ENCODE measurements at places on chromosomes 1 and 21.

GRCh38 chr1:117583247-117583646 lies 22.6 kb upstream of the TENT5C start:
- DNase-seq: no peak

GRCh38 chr1:960363-961131 lies at the start of gene KLHL17:
Gene KLHL17 (plus strand): TSS chr1:960584. CDS start chr1:960694, 110 bp downstream.
- peak; percentile 91 for DNase-seq

GRCh38 chr1:241237873-241238272 lies 119.1 kb downstream of the RGS7 start:
- no peak for DNase-seq

DNA sequence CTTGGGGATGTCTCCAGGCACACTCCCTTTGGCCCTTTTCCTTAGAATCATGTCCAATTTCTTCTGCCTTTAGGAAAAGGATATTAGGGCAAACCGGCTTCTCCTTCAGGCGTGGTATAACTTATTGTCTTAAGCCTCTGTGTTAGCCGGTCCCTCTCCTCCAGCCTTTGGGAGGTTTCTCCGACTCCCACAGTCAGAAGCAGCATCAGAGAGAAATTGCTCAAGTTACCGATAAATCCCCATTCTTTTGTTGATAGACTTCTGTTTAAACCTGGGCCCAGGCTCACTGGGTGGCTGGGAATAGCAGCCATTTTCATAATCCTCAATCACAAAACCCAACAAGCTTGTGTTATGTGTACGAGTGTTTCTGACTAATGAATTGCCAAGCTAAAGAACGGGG lies 85.4 kb upstream of the KAZN start:
- DNase-seq: no peak

GRCh38 chr1:229643996-229644745 lies 18.1 kb downstream of the URB2 start:
- DNase-seq: no peak

Measured in activated T-cell treated with anti-CD3 and anti-CD28 coated beads, Interleukin-2, amount 50 U/mL, for 72 hours (primary cell).